Endodermal cell (in vitro differentiated cells): ENCODE measurements at places on chromosomes 13 and 19. TPM values are rescaled to one million over a fixed set of nuclear protein-coding genes. Genes with fewer than 3 reads are reported as not detected.

DNA sequence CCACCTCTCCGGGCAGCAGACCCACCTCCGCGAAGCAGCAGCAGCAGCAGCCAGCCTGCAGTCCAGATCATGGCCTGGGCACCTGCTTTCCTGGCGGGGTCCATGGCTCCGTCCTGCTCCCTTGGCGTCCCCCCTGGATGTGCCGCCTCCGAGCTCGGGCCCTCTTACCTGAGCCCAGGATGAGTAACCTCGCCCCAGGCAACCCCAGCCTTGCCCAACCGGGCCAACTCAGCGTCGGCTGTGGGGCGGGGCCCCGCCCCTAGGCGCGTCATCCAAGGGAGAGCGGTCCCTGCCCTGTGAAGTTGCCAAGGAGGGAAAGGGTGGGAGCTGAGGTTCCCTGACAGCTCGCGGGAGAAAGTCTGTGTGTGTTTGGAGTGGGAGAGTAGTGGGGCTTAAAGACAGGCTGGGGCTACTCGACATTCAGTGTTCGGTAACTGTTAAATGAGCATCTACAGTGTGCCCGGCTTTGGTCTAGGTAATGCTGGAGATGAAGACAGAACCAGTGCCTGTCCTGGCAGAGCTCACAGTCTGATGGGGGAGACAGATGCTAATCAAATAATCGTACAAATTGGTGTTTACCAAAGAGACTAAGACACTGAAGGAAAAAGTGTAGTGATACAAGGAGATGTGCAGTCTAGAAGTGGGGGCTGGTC, at the start of gene LYPD3:
Gene LYPD3, minus strand, starts transcription at position 141 of the 653 bp plus-strand sequence. Its CDS starts 37 bp downstream, at position 104.
- no peaks in the 10 kb centered on the region for H3K4me1 ChIP-seq
- H3K27me3 ChIP-seq, result peaks cover 37% of the 10 kb centered on the region

GRCh38 chr13:21823949-21824348, 153.1 kb downstream of the FGF9 start:
- H3K4me1 ChIP-seq, result no peaks in the 10 kb centered on the region
- H3K36me3 ChIP-seq, result no peaks in the 10 kb centered on the region
- H3K27me3 ChIP-seq, result no peaks in the 10 kb centered on the region

- H3K27ac ChIP-seq, result no peak overlapping the region
- DNase-seq, result peak; percentile 51
- H3K27me3 ChIP-seq, result no peaks in the 10 kb centered on the region
- no peaks in the 10 kb centered on the region for H3K4me1 ChIP-seq
- no peak overlapping the region for H3K4me3 ChIP-seq
Measured at GRCh38 chr13:39941911-39942551, 286.6 kb downstream of the COG6 start.

DNA sequence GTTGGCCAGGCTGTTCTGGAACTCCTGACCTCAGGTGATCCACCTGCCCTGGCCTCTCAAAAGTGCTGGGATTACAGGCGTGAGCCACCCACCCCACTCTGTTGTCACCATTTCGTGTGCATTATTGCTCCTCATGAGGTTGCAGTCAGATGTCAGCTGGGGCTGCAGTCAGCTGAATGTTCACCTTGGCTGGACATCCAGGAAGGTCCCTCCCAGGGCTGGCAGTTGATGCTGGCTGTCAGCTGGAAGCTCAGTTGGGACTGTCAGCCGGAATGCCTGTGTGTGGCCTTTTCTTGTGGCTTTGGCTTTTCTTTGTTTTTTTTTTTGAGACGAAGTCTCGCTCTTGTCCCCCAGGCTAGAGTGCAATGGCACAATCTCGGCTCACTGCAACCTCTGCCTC, 6.6 kb downstream of the MEGF8 start:
- H3K36me3 ChIP-seq, result peaks cover 9% of the 10 kb centered on the region
- no peaks in the 10 kb centered on the region for H3K4me1 ChIP-seq
- H3K27me3 ChIP-seq, result no peaks in the 10 kb centered on the region
- no peak overlapping the region for H3K4me3 ChIP-seq
- H3K27ac ChIP-seq, result no peak overlapping the region

DNA sequence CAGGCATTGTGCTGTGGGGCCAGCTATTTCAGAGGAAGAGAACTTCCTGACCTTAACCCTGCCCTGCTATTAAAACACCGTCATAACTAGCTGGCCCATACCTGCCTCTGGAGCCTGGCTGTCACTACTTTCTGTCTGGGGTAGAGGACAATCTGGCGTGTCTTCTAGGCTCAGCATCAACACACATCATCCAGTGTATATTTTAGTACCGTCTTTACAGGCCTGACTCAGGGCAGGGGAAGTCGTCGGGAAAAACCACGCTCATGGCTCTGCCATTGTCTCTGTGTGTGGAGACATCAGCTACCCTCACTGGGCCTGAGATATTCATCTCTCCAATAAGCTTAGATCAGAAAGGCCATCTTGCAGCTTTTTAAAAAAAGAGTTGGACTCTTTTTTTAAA, 151.1 kb downstream of the KATNAL1 start:
- H3K4me3 ChIP-seq, result no peak overlapping the region
- H3K27ac ChIP-seq, result no peak overlapping the region
- no peaks in the 10 kb centered on the region for H3K36me3 ChIP-seq
- H3K27me3 ChIP-seq, result no peaks in the 10 kb centered on the region
- no peaks in the 10 kb centered on the region for H3K4me1 ChIP-seq

DNA sequence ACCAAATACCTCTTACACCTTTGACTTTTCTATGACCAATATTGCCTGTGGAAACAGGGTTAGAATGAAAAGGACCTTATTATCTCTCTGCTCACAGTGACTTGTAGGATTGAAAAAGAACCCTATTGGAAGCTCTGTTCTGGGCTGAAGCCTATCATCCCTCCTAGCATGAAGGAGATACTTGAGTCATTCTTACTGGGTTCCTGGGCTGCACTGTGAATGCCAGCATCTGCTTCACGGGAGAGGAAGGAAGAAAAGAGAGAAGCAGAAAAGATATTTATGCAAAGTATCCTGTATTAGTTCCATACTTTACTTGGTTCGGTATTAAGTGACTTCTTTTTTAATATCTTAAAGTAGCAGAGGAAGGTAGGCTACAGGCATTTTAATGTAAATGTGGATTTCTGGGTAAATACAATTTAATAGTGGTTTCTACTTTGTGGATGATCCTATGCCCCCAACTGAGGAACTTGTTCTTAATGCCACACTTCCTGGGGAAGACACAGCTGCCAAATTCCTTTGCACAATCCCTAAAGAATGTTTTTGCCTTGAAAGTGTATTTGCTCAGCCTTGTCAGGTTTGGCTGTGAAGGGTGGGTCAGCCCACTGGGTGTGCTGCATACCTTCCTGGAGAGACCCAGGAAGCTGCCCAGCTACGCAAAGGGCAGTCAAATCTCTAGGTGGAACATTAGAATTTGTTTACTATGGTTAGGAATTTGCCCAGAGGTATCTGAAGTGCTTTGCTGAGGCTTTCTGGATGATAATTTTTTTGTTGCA, 13.7 kb upstream of the SCEL start:
- peaks cover 2% of the 10 kb centered on the region for H3K4me1 ChIP-seq
- H3K36me3 ChIP-seq, result no peaks in the 10 kb centered on the region
- DNase-seq, result peak; percentile 89
- no peak overlapping the region for H3K4me3 ChIP-seq
- peak overlapping the region; percentile 12 for H3K27ac ChIP-seq

- peaks cover 6% of the 10 kb centered on the region for H3K36me3 ChIP-seq
- no peaks in the 10 kb centered on the region for H3K4me1 ChIP-seq
- no peak for DNase-seq
Measured at GRCh38 chr19:42053037-42053935, 16.7 kb downstream of the GRIK5 start.

- H3K4me3 ChIP-seq, result no peak within 1 kb of the TSS
- peak; percentile 85 for DNase-seq
- H3K36me3 ChIP-seq, result no peaks in the 10 kb centered on the region
- H3K27ac ChIP-seq, result no peak within 1 kb of the TSS
- peaks cover 19% of the 10 kb centered on the region for H3K27me3 ChIP-seq
Measured at GRCh38 chr19:3224346-3225168, at the start of gene CELF5. Gene CELF5, plus strand, starts transcription at chr19:3224661. Its CDS starts 79 bp downstream, at chr19:3224740.

DNA sequence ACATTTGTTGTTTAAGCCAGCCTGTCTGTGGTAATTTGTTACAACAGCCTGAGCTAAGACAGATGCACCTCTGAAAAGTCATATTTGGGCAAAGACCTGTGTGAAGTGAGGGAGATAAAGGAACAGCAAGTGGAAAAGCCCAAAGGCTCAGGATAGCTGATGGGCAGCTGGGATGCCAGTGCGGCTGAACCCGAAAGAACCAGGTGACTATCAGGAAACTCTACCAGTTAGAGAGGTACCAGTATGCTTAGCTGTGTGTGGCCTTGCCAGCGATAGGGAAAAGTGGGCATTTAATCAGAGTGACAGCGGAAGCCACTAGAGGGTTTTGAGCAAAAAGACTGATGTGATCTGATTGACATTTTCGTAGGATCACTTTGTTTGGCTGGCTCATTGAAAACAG, 764.8 kb upstream of the GPC6 start:
- H3K36me3 ChIP-seq, result no peaks in the 10 kb centered on the region
- peaks cover 3% of the 10 kb centered on the region for H3K27me3 ChIP-seq
- H3K27ac ChIP-seq, result no peak overlapping the region

DNA sequence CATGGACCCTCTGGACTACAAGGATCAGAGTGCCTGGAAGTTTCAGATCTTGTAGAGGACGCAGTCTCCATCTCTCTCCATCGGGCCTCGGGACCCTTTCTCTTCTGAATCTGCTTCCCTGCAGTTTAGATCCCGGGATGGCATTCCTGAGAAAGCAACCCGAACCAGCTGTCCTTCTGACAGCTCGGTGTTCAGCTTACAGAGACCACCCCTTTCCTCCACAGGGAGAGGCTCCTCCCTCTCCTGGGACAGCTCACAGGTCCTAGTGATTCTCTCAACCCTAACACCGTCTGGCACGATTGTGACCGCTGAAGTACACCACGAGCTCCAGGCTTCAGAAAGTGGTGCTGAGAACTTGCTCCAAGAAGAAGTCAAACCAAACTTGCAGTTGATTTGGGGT, 18.2 kb downstream of the CRX start:
- DNase-seq, result peak; percentile 88
- H3K36me3 ChIP-seq, result no peaks in the 10 kb centered on the region
- peak overlapping the region; percentile 60 for H3K27ac ChIP-seq
- H3K4me1 ChIP-seq, result no peaks in the 10 kb centered on the region

DNA sequence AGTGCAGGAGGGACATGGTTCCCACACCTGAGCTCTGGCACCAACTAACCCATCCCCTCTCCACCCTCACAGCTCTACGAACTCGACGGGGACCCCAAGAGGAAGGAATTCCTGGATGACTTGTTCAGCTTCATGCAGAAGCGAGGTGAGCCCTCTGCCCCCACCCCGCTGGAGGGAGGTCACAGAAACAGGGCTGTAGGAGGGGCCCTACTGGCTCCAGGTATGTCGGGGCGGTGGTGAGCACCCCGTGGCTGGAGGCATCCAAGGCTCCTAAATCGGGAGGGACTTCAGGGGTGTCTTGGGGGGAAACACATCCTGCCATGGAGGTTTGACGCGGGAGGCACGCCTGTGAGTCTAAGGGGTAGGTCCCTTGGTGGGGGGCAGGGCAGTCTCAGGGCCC, 24.1 kb upstream of the WDR18 start:
- H3K4me3 ChIP-seq, result no peak overlapping the region
- H3K27me3 ChIP-seq, result no peaks in the 10 kb centered on the region
- peak; percentile 87 for DNase-seq
- no peak overlapping the region for H3K27ac ChIP-seq
- peaks cover 45% of the 10 kb centered on the region for H3K36me3 ChIP-seq

GRCh38 chr13:40464337-40465014, 202.0 kb downstream of the FOXO1 start:
- no peaks in the 10 kb centered on the region for H3K27me3 ChIP-seq
- H3K27ac ChIP-seq, result no peak overlapping the region
- no peak for DNase-seq
- H3K4me1 ChIP-seq, result no peaks in the 10 kb centered on the region

GRCh38 chr19:33406521-33407139, 33.1 kb downstream of the CEBPG start:
- no peak overlapping the region for H3K4me3 ChIP-seq
- peaks cover 5% of the 10 kb centered on the region for H3K4me1 ChIP-seq
- no peak overlapping the region for H3K27ac ChIP-seq
- DNase-seq, result peak; percentile 97
- no peaks in the 10 kb centered on the region for H3K27me3 ChIP-seq

GRCh38 chr13:46720189-46720588, 76.8 kb downstream of the ESD start:
- DNase-seq, result no peak
- H3K4me1 ChIP-seq, result no peaks in the 10 kb centered on the region
- H3K36me3 ChIP-seq, result peaks cover 14% of the 10 kb centered on the region
- H3K27me3 ChIP-seq, result no peaks in the 10 kb centered on the region
- H3K27ac ChIP-seq, result no peak overlapping the region

SHISA7 gene
- total RNA-seq, result not detected in 2 replicates

SBK2 gene
- total RNA-seq, result 3.3 to 7.6 TPM (median 3.7 TPM) in 3 replicates

C13orf42 gene
- 11.7 to 19.0 TPM (median 17.6 TPM) in 3 replicates for total RNA-seq

CYP4F2 gene
- total RNA-seq, result not detected in 3 replicates

ADGRE2 gene
- total RNA-seq, result 0.07 to 0.75 TPM (median 0.59 TPM) in 3 replicates

SPACA4 gene
- not detected in 2 replicates for total RNA-seq

OLFM2 gene
- 30.8 and 33.1 TPM in 2 replicates for total RNA-seq

CBY2 gene
- total RNA-seq, result not detected in 2 replicates
